ENCODE measurements at places on chromosomes 5 and 9. TPM values are rescaled to one million over a fixed set of nuclear protein-coding genes. Genes with fewer than 3 reads are reported as not detected.

The CERT1 gene
- total RNA-seq: 10.6 TPM

The PCDHB9 gene
- total RNA-seq: 4.1 TPM

The PDE8B gene
- 0.30 TPM for total RNA-seq

The PAEP gene
- 0.27 TPM for total RNA-seq

The PAPPA gene
- total RNA-seq: 0.30 TPM

The RANBP17 gene
- 4.5 TPM for total RNA-seq

The SPATA6L gene
- total RNA-seq: 2.3 TPM

The SLC4A9 gene
- not detected for total RNA-seq

The TNC gene
- total RNA-seq: 373 TPM

The BTNL3 gene
- not detected for total RNA-seq

The IL4 gene
- not detected for total RNA-seq

The SFXN1 gene
- 101 TPM for total RNA-seq

The SLC34A1 gene
- 0.61 TPM for total RNA-seq

The WNK2 gene
- 1.5 TPM for total RNA-seq

The FCN2 gene
- total RNA-seq: not detected

The NUTM2F gene
- total RNA-seq: not detected

The SPINK4 gene
- not detected for total RNA-seq

The TOPORS gene
- 33.2 TPM for total RNA-seq

The FAM169A gene
- total RNA-seq: 13.1 TPM

The NKD2 gene
- total RNA-seq: 0.72 TPM
